ENCODE measurements at places on chromosomes 1 and 21.

- no peak for DNase-seq
These were observed 1182.6 kb downstream of the AMY1C start for GRCh38 chr1:104932030-104932915.

GRCh38 chr1:100051401-100051800, 81.3 kb downstream of the SASS6 start:
- DNase-seq: no peak

GRCh38 chr21:18368205-18368604, 35.4 kb downstream of the TMPRSS15 start:
- no peak for DNase-seq

DNA sequence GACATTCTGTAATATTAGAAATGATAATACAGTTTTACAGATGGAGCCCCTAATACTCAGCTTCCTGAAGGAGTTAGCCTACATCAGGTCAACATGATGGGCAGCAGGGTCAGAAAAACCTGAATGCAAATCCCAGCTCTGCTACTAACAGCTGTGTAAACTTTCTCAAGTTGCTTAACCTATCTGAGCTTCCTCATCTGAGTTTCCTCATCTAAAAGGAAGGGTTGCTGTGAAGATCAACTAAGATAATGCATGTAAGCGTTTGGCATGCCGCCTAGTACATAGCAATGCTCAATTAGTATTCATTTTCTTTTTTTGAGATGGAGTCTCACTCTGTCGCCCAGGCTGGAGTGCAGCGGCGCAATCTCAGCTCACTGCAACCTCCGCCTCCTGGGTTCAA, 18.4 kb upstream of the DESI2 start:
- no peak for DNase-seq

- DNase-seq: no peak
These were observed 10.2 kb upstream of the IFI16 start for GRCh38 chr1:158999316-159000069.

GRCh38 chr1:3553166-3553939, 58.0 kb downstream of the MEGF6 start:
- no peak for DNase-seq

- DNase-seq: no peak
These were observed 112.2 kb downstream of the MAP3K21 start for GRCh38 chr1:233439721-233440120.

- DNase-seq: no peak
These were observed 38.8 kb downstream of the FRRS1 start for GRCh38 chr1:99727575-99728185.

DNA sequence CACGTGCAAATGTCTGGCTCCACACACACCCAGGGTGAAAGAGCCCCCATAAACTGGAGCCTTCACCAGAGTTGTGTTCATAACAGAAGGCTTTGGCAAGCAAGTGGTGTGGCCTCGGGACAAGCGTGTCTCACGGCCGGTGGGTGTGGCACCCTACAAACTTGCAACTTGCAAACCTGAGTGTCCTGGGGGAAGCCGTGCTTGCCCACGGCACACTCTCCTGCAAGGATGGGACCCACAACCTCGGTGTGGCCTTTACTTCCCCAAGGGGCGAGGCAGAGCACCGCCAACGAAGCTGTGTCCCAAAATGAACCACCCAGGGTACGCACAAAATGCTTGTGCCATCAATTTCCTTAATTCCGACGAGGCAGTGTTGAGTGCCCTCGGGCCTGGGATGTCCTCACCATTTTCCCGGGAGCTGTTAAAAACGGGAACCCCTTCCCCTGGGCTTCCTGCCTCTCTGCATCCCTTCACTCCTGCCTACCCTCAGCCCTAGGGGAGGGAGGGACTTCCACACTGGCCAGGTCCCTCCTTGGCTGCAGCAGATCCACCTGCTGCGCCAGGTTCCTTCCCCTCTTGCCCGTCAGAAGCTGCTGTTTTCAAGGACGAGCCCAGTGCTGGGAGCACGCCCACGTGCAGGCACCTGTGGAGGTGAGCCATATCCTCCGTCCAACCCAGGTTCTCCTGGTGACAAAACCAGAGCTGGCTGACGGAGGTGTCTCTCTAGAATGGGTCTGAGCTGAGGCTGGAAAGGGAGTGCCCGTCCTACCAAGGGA, 111.4 kb downstream of the NPHP4 start:
- DNase-seq: no peak

DNA sequence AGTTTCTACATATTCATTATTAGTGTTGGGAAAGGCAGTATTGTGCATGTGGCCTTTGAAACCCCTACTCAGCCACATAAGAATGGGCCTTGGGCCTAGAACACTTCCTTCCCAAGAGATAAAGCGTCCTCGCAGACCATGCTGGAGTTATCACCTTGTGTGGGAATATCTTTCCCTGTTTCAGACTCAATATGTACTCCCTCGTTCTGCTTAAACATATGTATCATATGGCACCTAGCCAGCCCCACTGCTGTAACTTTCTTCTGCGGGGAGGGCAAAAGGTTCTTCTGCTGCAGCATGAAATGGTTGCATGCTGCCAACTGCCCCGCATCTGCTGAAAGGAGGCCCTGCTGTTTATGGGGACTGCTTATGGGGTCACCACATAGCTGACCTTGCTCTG, 92.0 kb downstream of the CRB1 start:
- DNase-seq: no peak

DNA sequence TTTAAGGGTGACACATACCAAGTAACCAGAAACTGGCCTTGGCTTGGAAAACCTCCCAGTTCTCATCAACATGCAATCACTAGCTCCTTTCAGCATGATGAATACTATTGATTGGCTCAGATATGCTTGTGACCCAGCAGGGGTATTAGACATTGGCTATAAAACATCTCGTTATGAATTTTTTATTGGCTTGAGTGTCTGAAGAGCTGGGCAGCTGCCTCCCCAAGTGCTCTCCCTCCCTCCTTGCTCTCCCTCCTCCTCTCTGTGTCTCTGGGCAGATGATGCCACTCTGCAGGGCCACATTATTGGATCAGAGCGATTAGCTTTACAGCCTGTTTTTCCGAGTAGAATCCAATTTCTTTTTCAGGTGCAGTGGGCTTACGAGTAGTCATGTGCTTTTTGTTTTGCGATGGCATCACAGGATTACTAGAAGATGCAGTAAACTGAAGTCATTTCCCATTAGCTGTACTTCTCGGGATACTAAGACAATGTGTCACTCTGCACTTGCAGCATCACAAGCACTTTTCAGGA, 79.3 kb upstream of the ATF3 start:
- no peak for DNase-seq

- DNase-seq: no peak
These were observed 767.3 kb upstream of the ADAMTS5 start for GRCh38 chr21:27734146-27734545.

DNA sequence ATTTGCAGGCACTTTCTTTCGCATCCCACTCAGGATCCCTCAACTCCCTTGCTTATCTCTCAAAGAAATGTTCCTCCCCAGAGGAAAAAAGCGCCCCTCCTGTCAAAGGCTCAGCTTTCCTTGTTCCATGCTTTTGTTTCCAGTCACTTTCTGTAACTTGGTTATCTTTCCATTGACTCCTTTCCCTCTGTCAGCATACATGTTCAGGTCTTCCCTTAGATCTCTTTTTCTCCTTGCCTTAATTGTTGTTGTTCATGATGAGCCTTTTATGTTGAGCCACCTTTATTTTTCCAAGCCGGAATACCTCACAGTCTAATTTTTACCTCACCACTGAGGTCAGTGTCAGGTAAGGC, 46.5 kb upstream of the PODN start:
- DNase-seq: no peak

- DNase-seq: no peak
These were observed 95.1 kb downstream of the WDR4 start for GRCh38 chr21:42784276-42784675.

DNA sequence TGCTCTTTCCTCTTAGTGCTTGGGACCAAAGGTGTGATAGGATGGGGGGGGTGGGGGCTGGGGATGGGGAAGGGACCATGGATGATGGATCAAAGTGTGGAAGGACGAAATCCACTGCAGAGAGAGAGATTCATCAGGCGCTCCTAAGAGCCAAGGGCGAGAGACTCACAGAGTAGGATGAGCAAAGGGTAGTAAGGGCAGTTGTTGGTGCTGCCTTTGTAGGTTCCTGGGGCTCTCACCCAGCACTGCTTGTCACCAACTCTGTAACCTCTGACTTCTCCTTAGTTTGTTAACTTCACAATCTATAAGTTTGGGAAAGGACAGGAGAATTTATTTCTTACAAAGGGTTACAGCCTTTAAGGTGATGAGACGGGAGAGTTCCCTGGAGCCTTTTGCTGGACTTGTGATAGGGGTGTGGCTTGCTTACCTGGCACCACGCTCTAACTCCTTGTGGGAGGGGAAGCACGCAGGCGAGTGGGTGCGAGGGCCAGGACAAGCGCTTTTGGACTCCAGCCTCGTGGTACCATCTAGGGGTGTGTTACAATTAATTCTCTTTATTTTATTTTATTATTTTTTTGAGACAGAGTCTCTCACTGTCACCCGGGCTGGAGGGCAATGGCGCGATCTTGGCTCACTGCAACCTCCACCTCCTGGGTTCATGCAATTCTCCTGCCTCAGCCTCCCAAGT, 1.6 kb upstream of the PDXK start:
- no peak for DNase-seq

GRCh38 chr1:117295001-117295400, 72.2 kb upstream of the MAN1A2 start:
- no peak for DNase-seq

DNA sequence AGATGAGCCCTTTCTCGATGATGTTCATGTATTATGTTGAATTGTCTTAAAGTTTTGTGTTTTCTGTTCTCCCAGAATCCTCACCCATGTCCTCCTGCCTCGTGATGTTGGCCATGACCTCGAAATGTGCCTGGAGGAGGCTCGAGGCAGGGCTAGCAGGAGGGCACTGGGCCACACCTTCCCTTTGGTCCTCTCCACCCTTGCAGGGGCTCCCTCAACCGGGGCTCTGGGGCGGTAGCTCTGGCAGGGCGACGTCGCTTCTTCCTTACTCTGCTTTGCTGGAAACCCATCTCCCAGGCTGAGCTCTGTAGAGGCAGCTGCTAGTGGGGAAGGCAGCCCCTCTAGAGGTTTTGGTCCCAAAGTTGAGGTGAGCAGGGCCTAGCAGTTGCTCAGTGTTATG, 14.3 kb downstream of the TFF3 start:
- no peak for DNase-seq

DNA sequence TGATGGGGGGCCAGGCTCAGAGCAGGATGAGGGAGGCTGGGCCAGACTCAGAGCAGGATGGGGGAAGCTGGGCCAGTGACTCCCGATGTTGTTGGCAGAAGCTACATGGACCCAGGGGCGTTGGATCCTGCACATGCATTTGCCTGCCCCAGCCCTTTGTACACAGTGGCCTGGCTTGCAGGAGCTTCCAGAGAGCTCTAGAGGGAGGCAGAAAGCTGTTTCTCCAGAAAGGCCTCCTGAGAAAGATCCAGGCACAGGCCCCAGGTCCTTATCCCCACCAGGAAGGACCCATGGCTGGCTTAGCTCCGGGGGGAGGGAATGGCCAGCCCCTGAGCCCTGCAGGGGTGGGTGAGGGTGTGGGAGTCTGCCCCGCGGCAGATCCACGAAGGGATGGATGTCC, 106.6 kb upstream of the ACTRT2 start:
- DNase-seq: no peak

DNA sequence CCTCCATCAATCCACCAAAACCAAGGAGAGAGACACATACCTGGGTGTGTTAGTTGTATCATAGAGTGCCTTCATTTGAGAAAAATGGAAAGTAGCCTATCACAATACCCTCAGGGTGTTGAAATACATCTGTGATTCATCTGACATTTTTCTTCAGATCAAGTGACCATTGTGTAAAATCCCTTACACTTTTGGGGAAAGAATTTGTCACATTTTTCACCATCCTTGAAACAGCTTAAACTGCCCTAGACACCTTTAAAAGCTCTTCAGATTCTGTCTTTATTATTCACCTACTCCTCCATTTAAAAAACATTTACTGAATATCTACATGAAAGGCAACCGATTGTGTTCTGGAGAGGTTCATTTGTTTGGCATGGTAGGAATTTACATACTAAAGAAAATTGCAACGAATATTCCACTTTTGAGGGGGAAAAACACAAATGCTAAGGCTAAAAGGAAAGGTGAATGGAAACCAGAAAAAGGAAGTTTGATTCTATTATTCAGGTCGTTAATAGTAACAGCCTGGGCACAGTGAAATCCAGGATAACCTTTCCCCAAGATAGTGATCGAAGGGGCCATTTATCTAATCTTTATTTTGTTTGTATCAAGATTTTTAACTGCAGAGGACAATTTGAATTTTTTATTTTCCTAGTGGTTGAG, 70.4 kb upstream of the SAMSN1 start:
- DNase-seq: no peak

GRCh38 chr1:179437171-179437570, 71.4 kb downstream of the AXDND1 start:
- DNase-seq: no peak

GRCh38 chr1:63653976-63654375, 60.8 kb downstream of the PGM1 start:
- no peak for DNase-seq

DNA sequence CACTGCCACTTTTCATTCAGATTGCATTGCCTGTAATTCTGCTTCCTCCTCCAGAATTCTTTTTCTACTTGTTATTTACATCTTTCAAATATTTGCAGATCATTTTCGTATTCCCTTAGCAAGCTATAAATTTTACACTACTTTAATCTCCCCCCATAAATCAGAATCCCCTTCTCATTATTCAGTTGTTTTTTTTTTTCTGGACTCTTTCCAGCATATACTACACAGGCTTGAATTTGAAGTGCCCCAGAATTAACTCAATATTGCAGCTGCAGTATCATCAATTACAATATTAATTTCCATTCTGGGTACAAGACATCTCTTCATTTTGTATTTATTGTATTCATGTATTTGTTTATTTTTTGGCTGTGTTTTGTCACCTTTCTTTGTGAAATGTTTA, 1494.3 kb downstream of the AMY1C start:
- DNase-seq: no peak

- DNase-seq: no peak
These were observed 38.6 kb downstream of the NSL1 start for GRCh38 chr1:212752934-212753497.

DNA sequence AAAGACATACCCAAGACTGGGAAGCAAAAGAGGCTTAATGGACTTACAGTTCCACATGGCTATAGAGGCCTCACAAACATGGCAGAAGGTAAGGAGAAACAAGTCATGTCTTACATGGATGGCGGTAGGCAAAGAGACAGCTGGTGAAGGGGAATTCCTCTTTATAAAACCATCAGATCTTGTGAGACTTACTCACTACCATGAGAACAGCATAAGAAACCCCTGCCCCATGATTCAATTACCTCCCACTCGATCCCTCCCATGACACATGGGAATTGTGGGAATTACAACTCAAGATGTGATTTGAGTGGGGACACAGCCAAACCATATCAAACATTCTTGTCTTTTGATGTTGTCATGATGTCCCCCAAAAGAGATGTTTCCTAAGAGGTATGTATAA, 103.3 kb downstream of the DUSP10 start:
- no peak for DNase-seq

Data from stimulated activated CD4-positive, alpha-beta T cell treated with anti-CD3 and anti-CD28 coated beads, TNF-alpha, amount 100 ng/mL, for 1 hour (primary cell).